Gastrocnemius medialis (tissue), 4 donors: ENCODE measurements at places on chromosomes 3 and 15.

DNA sequence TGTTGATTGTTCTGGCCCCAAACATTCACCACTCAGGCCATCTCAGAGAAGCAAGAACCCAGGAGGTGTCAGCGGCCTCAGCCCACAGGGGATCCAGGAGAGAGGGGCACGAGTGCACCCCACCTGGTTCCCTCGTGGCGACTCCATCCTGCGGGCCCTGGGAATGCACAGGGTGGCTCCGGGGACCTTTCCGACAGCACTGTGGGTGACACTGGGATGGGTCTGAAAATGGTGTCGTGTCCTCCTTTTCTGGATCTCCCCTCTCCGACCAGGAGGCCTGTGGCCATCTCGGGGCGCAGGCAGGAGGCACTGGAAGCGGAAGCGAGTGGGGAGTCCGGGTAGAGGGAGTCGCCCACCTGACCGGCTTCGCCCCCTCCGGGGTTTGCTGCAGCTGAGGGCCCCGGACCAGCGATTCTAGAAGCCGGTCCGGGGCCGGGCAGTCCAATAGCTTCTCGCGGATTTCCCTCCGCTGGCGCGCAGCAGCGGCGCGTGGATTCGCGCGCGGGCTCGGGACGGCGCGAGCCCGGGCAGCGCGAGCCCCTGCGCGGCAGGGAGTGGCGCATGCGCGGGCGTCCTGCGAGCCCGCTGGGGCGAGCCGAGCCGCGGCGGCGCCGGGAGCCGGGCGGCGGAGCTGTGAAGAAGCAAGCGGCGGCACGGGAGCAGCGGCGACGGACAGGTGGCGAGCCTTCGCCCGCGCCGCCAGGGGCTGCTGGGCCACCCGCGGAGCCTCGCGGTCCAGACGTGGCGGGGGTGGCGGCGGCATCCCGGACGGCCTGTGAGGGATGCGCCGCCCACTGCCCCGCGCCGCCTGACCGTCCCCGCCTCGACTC is at the start of gene DOCK3:
Gene DOCK3 (plus strand): TSS at position 579 of the 830 bp plus-strand sequence. CDS start 337 bp downstream, outside the sequence.
- no peak for DNase-seq

DNA sequence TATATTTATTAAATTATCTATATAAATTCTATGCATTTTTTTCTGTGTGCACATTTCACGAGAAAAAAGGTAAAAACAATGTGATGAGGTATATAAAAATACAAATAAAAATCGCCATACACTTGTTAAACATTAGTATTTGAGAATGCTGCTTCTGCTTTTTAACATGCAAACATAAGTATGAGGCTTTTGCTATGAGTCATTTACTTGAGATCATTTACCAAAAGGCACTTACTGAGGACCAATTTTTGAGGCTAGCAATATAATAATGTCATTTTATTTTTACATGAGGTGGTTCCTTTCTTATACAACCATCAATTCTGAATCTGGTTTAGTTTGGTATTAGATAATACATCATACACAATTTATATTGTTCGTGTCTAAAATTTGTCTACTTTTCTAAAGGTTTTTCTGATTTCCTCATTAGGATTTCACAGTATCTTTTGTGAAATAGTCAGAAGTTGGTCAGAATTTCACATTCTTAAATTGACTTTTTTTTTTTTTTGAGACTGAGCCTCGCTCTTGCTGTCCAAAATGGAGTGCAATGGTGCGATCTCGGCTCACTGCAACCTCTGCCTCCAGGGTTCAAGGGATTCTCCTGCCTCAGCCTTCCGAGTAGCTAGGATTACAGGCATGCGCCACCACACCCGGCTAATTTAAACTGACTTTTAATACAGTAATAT is 25.6 kb downstream of the DCUN1D1 start:
- DNase-seq, result no peak

DNA sequence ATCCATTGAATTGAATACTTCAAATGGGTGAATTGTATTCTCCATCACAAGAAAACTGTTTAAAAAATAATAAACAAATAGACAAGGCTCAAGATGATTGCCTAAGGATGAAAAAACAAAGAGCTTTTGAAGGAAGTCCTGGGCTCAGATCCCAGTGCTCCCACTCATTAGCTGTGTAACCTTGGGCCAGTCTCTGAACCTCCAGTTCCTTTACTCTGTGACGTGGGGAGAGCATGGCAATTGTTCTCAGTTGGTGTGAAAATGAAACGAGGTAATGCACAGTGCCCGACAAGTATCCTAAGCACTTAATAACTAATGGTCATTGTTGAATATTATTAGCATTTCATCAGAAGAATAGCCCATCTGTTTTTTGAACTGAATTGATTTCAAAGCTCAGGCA is 40.7 kb downstream of the TNIK start:
- no peak for DNase-seq

DNA sequence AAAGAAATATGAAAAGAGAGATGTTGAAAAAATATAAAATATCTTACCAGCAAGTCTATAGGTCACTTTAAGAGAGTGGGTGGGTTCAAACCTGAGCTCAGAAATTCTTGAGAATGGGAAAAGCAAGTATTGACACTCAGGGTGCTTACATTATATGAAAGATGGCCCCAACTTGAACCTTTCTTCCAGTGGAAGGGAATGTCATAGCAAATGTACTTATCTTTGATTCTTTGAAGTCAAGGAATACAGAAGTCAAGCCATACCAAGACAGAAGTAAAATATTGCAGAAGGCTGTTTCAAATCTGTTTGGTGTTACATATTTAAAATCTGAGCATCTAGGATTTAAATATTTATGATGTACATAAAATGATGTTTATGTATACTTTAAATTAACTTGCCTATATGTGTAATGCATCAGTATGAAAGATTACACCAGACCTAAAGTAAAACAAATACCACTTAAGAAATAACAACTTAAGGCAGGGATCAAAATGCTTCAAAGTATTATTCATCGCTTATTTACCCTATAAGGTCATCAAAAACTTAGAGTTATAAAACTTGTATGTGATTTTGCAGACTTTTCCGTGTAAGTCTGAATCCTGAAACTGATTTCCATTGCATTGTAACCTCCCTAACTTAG is 8.7 kb downstream of the MME start:
- no peak for DNase-seq

- DNase-seq, result no peak
Observed at GRCh38 chr3:149466192-149466591, 8.3 kb upstream of the TM4SF4 start.

DNA sequence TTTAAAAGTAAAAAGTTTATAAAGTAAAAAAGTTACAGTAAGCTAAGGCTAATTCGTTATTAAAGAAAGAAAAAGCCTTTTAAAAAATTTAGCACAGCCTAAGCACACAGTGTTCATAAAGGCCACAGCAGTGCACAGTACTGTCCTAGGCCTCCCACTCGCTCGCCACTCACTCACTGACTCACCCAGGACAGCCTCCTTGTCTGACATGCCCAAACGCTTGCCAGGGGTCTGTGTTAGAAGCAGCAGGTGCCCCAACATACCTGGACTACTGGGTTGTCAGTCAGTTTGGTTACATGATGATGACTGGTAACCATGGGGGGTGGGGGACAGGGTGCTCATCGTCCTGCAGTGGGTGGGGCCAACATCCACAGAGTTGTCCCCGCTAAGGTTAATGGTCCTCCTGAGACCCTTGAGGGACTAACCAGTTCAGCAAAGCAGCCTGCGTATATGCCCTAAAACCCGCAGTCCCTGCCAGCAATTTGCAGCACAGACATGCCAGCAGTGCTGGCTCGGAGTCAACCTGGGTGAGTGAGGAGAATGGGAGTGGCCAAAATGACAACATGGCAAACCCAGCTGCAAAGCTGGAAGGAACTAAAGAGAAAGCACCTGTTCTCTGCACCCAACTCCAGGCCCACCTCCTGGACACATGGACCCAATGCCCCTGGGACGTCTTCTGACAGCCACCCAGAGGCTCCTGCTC is 49.2 kb downstream of the CYFIP1 start:
- no peak for DNase-seq

- DNase-seq, result peak; percentile 84
Observed at GRCh38 chr3:39166932-39167532, 13.6 kb upstream of the CSRNP1 start.
